Kasumi-1 (cell line): ENCODE measurements at places on chromosomes 2 and 18.
A peak's percentile ranks its signal among the peaks of the same experiment; 100 is the strongest.

- DNase-seq, result peak; percentile 69
Measured at GRCh38 chr2:98479959-98480524, 35.4 kb downstream of the INPP4A start.

DNA sequence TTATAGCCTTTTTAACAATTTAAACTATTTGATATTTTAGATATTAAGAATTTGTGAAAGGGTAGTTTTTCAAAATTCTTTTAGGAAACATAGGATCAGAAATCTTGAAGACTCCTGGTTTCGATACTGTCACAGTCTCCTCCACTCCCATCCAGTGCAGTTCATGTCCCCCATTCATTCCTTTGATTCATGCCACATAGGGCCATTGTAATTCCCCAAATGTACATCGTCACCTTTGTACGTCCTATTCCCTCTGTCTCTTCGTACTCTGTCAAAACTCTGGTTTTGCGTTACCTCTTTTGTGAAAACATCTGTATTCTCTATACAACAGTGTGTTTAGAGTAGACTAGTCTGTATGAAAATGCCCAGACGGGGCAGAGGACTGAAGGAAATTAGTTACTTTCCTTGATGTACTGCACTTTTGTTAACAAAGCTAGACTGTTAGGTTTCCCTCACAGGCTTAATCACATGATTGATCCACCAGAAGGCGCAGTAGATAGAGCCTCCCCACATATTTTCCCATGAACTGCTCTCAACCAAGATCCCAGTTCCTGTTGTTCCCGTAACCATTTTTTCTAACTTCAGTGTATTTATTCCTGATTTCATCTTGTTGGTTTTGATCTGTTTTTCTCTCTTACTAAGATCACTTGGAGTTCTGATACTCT is 2.5 kb downstream of the MRPL35 start:
- no peak for DNase-seq

DNA sequence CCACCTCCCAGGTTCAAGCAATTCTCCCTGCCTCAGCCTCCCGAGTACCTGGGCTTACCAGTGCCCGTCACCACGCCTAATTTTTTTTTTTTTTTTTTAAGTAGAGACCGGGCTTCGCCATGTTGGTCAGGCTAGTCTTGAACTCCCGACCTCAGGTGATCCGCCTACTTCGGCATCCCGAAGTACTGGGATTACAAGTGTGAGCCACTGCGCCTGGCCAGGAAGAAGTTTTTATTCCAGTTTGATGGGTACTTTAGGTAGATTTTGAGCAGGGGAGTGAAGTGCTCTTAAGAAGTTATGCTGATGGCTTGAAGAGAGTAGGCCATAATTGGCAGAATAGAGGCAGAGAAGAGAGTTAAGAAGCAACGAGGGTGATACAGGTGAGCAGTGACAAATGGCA is 25.3 kb downstream of the FZD5 start:
- DNase-seq, result no peak

GRCh38 chr2:239316562-239317465 is 84.0 kb downstream of the HDAC4 start:
- DNase-seq, result peak; percentile 45

GRCh38 chr2:147110317-147110716 is 734.5 kb upstream of the ACVR2A start:
- DNase-seq, result no peak

GRCh38 chr18:22632191-22632590 is 214.5 kb upstream of the CTAGE1 start:
- no peak for DNase-seq

DNA sequence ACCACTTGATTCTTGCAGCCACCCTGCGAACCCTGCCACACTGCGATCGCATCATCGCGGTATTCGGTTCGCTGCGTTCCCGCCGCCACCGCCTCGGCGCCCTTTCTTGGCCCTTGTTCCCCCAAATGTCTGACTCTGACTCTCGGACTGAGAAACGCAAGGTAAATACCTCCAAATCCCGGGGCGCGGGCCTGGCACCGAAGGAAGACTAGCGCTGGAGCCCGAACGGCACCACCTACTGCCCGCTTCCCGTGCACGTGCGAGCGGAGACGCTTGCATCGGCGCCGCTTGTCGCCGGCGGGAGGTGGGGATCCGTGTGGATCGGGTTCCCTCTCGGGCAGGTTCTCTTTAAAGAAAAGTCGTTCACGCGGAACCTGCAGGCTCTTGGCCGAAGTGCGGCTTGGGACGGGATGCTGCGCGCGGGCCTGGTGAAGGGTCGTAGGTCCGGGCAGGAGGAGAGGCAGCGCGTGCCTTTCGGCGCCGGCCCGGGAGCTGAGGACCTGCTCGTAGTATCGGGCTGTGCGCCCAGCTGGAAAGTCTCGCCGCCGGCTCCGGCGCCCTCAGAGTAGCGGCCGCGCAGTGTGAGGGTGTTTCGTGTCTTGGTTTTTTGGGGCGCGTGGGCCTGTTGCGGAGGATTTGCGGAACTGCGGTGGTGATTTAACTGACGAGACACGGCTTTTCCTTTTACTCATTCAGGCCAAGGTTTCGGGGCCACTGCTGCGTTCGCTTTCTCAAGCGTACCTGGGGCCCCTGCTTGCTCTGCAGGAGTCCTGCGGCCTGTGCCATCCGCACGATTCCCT is 514 bp downstream of the BCL2L11 start:
- DNase-seq, result peak; percentile 63

GRCh38 chr18:80046011-80046410 is 11.8 kb downstream of the RBFA start:
- DNase-seq, result no peak

DNA sequence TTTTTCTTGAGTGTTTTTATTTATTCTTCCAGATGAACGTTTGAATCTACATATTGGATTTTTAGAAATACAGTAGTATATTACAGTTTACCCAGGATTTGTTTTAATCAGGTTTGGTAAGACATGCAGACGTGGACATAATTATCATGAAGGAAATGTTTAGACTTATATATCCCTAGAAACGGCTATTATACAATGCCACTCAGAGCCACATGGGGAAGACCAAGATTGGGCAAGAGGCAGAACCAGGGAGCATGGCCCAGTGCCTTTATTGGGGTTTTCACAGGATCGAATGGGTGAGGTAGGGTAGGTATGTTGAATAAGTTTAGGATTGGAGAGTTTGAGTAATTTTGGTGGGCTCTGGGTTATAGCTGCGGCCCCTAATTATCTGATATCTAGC is 212.2 kb downstream of the CAMKMT start:
- DNase-seq, result no peak

DNA sequence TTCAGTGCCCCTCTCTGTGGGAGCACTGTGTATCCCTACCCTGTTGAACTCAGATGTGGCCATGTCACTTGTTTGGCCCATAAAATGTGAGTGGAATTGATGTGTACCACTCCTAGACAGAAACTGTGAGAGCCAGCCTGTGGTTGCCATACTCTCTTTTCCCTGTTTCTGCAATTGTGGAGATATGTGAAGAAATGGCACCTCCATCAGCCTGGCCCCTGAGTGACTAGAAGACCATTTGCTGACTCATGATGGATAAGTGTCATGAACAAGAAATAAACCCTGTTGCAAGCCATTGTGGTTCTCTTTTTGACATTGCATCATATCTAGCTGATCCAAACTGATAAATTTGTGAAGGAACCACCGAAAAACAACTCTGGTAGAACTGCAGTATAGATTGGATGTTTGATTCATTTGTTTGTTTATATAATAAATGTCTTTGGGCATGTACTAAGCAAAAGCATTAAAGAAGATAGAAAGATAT is 214.5 kb upstream of the FBXO11 start:
- no peak for DNase-seq

- DNase-seq, result no peak
Measured at GRCh38 chr2:6222296-6222695, 530.1 kb downstream of the SOX11 start.

GRCh38 chr2:225064362-225064761 is 22.1 kb upstream of the DOCK10 start:
- DNase-seq, result no peak

GRCh38 chr18:21763846-21764646 is 23.5 kb downstream of the MIB1 start:
- DNase-seq, result no peak
